Left ventricle myocardium inferior (tissue), 1 donor: ENCODE measurements at places on chromosomes 3 and 15.

DNA sequence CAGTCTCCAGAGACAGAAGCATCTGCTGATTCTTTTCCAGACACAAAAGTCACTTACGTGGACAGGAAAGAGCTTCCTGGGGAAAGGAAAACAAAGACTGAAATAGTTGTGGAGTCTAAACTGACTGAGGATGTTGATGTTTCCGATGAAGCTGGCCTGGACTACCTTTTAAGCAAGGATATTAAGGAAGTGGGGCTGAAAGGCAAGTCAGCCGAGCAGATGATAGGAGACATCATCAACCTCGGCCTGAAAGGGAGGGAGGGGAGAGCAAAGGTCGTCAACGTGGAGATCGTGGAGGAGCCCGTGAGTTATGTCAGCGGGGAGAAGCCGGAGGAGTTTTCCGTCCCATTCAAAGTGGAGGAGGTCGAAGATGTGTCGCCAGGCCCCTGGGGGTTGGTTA, 25.4 kb downstream of the SYNM start:
- no peak for DNase-seq
- no peaks in the 10 kb centered on the region for H3K27me3 ChIP-seq
- peak overlapping the region; percentile 53 for H3K27ac ChIP-seq
- H3K4me3 ChIP-seq: no peak overlapping the region

GRCh38 chr15:54803987-54804386, 392.8 kb downstream of the RSL24D1 start:
- H3K4me3 ChIP-seq: no peak overlapping the region
- H3K27ac ChIP-seq: no peak overlapping the region
- no peak for DNase-seq
- H3K36me3 ChIP-seq: no peaks in the 10 kb centered on the region
- H3K4me1 ChIP-seq: no peaks in the 10 kb centered on the region
- H3K27me3 ChIP-seq: no peaks in the 10 kb centered on the region

DNA sequence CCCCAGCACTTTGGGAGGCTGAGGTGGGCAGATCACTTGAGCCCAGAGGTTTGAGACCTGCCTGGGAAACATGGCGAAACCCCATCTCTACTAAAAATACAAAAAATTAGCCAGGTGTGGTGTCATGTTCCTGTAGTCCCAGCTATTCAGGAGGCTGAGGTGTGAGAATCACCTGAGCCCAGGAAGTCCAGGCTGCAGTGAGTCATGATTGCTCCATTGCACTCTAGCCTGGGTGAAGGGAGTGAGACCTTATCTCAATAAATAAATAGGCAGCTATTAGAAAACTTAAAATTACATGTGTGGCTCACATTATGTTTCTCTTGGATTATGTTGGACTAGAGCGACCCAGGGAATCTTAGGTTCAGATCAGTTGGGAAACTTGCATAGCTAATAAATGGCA, 69.7 kb downstream of the RPLP1 start:
- no peaks in the 10 kb centered on the region for H3K36me3 ChIP-seq
- peaks cover 32% of the 10 kb centered on the region for H3K27me3 ChIP-seq
- H3K4me1 ChIP-seq: no peaks in the 10 kb centered on the region
- H3K4me3 ChIP-seq: no peak overlapping the region

DNA sequence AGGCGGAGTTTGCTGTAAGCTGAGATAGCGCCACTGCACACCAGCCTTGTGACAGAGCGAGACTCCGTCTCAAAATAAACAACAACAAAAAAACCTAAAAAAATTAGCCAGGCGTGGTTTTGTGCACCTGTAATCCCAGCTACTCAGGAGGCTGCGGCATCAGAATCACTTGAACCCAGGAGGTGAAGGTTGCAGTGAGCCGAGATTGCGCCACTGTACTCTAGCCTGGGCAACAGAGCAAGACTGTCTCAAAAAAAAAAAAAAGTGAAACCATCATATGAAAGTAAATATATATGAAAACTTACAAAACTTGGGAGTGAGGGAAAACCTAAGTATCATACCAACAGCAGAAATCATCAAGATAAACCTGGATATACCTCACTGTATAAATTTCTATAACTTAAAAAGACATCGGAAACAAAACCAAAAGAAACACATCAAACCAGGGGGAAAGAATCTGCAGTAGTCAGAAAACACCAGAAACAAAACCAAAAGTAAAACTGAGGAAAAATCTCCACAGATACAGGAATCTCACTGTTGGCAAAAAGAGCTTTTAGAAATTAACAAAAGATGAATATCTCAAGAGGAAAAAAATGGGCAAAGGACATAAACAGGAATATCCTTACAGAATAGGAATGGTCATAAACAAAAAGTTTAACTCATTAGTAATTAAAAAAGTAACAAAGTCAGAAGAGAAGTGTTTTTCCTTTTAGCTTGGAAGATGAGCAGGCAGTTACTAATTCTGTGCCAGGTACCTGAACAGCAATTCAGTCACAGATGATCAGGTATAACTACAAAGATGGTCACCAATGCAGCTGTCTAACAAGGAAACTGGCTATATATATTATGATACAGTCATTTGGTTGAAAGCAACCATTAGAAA, 41.3 kb downstream of the ETV5 start:
- peaks cover 23% of the 10 kb centered on the region for H3K36me3 ChIP-seq
- H3K27me3 ChIP-seq: no peaks in the 10 kb centered on the region
- no peaks in the 10 kb centered on the region for H3K4me1 ChIP-seq
- no peak overlapping the region for H3K4me3 ChIP-seq

- peak overlapping the region; percentile 99 for H3K27ac ChIP-seq
- peaks cover 75% of the 10 kb centered on the region for H3K4me1 ChIP-seq
- H3K27me3 ChIP-seq: no peaks in the 10 kb centered on the region
- peak overlapping the region; percentile 95 for H3K4me3 ChIP-seq
Observed at GRCh38 chr3:101851850-101852714, 2.8 kb downstream of the NFKBIZ start.

- peak; percentile 68 for DNase-seq
- H3K36me3 ChIP-seq: no peaks in the 10 kb centered on the region
- no peak overlapping the region for H3K4me3 ChIP-seq
Observed at GRCh38 chr15:40957581-40958051, 4.3 kb downstream of the CHAC1 start.

DNA sequence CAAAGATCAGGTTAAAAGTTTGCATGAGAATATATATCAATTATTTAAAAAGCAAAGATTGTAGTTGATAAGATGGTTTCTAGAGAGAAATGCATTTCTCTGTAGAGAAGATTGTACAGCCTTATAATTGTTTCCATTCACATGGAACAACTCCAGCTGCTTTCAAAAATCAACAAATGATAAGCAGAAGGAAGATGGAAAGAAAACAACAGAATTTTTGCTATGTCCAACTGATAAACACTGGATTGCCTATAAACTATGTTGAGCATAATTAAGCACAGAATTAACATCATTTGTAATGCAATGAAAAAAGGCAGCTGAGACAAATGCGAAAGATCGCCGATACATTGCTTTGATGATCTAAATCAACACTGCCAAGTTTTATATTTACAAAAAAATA, 89.0 kb downstream of the C3orf85 start:
- no peak overlapping the region for H3K4me3 ChIP-seq
- no peak for DNase-seq
- H3K27me3 ChIP-seq: no peaks in the 10 kb centered on the region
- H3K4me1 ChIP-seq: no peaks in the 10 kb centered on the region

DNA sequence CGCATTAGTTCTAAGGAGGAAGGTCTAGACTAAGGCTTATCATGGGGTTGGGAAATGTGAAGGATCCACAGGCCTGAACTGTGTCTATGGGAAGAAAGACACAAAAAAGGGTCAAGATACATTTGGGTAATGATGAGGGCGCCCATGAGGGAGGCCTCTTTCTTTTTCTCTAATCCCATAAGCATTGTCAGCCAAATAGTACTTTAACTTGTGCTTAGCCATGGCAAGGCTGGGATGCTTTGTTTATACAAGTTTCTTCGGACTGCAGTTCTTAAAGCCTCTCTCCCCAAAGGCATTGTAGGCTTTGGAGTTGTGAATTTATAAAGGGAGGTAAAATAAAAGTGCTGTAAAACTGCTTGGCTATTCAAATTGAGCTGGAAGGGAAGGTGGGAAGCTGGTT, 23.4 kb downstream of the ARMC8 start:
- H3K4me3 ChIP-seq: no peak overlapping the region
- peaks cover 18% of the 10 kb centered on the region for H3K4me1 ChIP-seq
- H3K27ac ChIP-seq: no peak overlapping the region
- no peaks in the 10 kb centered on the region for H3K27me3 ChIP-seq
- peaks cover 9% of the 10 kb centered on the region for H3K36me3 ChIP-seq

DNA sequence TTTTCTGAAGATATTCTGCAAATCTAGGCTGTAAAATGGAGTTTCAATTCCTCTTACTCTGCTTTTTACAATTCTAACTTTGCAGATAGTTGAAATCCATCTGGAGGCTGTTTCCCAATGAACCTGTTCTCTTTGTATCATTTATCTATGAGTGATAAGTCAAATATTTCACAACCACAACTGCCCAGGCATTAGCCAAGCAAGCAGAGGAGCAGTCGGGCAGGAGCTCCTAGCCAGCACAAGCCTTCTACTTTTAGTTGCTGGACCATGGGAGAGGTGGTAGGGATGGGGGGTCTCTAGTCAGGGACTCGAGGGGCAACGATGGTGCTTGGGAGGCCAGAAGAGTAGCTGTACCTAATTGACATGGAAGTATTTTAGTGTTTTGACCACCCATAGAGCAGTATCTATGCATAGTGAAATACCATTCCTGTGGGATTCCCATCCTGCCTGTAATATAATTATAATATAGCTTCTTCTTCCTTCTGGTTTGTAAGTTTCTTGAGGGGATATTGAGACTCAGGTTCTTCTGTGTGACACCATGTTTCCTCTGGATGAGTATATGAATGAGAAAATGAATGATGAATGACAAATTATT, 353.5 kb upstream of the IL12A start:
- no peak overlapping the region for H3K27ac ChIP-seq
- H3K4me3 ChIP-seq: no peak overlapping the region
- no peaks in the 10 kb centered on the region for H3K36me3 ChIP-seq
- H3K27me3 ChIP-seq: no peaks in the 10 kb centered on the region
- peaks cover 10% of the 10 kb centered on the region for H3K4me1 ChIP-seq
- no peak for DNase-seq

DNA sequence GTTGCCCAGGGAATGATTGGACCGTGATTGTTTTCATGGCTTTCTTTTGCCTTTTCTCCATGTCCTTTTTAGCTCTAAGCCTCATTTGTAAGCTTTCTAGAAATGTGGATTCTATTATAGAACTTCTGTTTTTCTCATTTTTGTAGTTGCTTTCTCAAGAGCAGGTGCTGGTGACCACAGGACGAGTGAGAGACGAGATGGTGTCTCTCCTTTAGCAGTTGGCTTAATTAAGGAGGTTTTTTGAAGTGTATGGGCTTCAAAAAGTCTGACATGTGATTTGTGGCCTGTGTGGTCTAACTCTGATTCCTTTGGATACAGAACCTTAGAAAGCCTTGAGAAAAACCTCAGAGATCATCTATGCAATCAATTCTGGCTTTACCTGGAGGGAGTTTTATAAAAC, 292.8 kb downstream of the LPP start:
- H3K36me3 ChIP-seq: peaks cover 5% of the 10 kb centered on the region
- no peak overlapping the region for H3K27ac ChIP-seq
- DNase-seq: no peak
- peaks cover 19% of the 10 kb centered on the region for H3K4me1 ChIP-seq
- H3K4me3 ChIP-seq: no peak overlapping the region

GRCh38 chr3:142647856-142648255, 51.7 kb downstream of the PLS1 start:
- H3K36me3 ChIP-seq: no peaks in the 10 kb centered on the region
- DNase-seq: no peak
- H3K4me3 ChIP-seq: no peak overlapping the region
- H3K27me3 ChIP-seq: no peaks in the 10 kb centered on the region
- no peak overlapping the region for H3K27ac ChIP-seq

DNA sequence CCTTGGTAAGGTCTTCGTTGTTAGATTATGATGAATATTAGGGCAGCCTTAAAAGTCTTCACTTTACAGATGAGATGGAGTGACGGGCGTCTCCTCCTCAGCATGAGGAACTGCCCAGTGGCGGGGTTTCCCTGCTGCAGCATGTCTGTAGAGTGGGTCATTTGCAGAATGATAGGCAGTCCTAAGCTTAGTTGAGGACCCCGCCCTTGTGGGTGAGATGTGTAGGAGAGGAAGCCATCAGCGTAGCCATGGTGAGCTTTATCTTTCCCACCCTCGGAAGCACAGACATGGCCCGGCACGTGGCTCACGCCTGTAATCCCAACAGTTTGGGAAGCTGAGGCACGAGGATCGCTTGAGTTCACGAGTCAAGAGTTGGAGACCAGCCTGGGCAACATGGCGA, 877 bp downstream of the NIT2 start:
- DNase-seq: no peak
- peak overlapping the region; percentile 94 for H3K27ac ChIP-seq
- peaks cover 9% of the 10 kb centered on the region for H3K36me3 ChIP-seq
- peak overlapping the region; percentile 81 for H3K4me3 ChIP-seq
- peaks cover 20% of the 10 kb centered on the region for H3K4me1 ChIP-seq

- H3K4me3 ChIP-seq: no peak overlapping the region
- no peaks in the 10 kb centered on the region for H3K4me1 ChIP-seq
- no peaks in the 10 kb centered on the region for H3K36me3 ChIP-seq
- no peak overlapping the region for H3K27ac ChIP-seq
- no peak for DNase-seq
Observed at GRCh38 chr15:77033729-77034671, 36.9 kb downstream of the TSPAN3 start.

DNA sequence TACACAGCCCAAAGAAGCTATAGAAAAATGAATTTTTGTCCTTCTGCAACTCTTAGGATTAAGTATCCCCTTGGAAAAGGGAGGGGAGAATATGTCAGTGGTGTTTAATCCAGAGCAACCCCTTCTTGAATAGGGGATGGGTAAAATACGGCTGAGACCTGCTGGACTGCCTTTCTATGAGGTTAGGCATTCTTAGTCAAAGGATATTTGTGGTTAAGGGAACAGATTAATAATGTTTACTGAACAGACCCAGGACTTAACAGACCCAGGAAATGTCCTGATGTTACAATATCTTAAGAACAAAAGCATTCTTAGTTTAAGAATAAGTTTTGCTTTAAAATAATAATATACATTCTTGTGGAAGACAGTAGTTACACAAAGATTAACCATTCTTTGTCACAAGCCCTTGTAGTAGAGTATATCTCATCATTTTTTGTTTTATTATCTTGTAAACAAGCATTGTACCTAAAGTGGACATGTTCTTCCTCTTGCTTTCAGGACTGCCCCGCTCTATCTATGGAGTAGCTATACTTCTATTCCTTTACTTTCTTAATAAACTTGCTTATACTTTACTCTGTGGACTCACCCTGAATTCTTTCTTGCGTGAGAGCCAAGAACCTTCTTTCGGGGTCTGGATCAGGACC, 43.8 kb upstream of the B3GALNT1 start:
- no peak overlapping the region for H3K27ac ChIP-seq
- no peak for DNase-seq
- no peaks in the 10 kb centered on the region for H3K4me1 ChIP-seq
- no peak overlapping the region for H3K4me3 ChIP-seq
- no peaks in the 10 kb centered on the region for H3K36me3 ChIP-seq

GRCh38 chr3:16536344-16536663, 22.8 kb upstream of the RFTN1 start:
- DNase-seq: no peak
- H3K4me1 ChIP-seq: peaks cover 4% of the 10 kb centered on the region
- H3K4me3 ChIP-seq: no peak overlapping the region
- peaks cover 9% of the 10 kb centered on the region for H3K27me3 ChIP-seq
